ENCODE measurements at places on chromosomes 11 and 22.
A peak's percentile ranks its signal among the peaks of the same experiment; 100 is the strongest.

DNA sequence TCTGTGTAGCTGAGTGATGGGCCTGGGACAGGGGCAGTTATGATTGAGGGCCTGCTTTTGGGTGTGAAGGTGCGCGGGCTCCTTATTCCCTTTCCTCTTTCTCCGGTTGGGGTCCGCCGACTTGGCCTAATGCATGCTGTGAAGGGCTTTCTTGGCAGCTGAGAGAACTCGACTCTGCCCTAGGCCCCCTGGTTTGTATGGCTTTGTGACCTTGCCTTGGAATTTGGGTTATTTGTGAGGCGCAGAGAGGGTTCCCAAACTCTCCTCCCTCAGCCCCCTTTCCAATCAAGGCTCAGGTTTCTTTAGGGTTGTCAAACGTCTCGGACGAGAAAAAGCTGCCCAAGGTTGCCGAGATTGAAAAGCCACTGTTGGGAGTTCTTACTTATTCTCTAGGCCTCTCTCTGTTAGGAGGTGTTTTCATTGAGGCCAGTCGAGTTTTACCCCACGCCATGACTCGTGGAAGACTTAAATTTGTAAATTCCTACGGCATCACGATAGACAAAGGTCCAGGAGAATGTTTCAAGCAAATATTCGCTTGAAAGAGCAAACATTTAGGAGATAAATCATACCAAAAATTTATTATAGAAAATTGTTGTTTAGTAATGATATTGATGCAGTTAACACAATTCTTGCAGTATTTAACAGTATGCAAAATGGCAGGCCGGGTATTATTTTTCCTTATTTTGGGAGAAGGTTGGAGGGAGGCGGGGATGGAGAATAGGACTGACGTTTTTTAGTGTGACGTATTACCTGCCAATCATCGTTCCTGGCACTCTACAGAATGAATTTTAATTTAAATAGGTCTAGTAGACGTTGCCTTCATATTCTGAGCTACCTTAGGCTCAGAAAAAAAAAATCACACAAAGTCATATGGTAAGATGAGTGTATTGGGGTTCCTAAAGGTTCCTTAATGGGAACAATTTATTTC, 689 bp downstream of the PDHX start:
- no peak for DNase-seq

- DNase-seq = no peak
Measured at GRCh38 chr11:110801328-110801727, 89.1 kb upstream of the ARHGAP20 start.

- DNase-seq = no peak
Measured at GRCh38 chr22:47376322-47376700, 613.9 kb downstream of the TBC1D22A start.

- no peak for DNase-seq
Measured at GRCh38 chr11:107041088-107041444, 22.8 kb upstream of the GUCY1A2 start.

GRCh38 chr11:9977554-9977953, 313.7 kb downstream of the SWAP70 start:
- DNase-seq = no peak

DNA sequence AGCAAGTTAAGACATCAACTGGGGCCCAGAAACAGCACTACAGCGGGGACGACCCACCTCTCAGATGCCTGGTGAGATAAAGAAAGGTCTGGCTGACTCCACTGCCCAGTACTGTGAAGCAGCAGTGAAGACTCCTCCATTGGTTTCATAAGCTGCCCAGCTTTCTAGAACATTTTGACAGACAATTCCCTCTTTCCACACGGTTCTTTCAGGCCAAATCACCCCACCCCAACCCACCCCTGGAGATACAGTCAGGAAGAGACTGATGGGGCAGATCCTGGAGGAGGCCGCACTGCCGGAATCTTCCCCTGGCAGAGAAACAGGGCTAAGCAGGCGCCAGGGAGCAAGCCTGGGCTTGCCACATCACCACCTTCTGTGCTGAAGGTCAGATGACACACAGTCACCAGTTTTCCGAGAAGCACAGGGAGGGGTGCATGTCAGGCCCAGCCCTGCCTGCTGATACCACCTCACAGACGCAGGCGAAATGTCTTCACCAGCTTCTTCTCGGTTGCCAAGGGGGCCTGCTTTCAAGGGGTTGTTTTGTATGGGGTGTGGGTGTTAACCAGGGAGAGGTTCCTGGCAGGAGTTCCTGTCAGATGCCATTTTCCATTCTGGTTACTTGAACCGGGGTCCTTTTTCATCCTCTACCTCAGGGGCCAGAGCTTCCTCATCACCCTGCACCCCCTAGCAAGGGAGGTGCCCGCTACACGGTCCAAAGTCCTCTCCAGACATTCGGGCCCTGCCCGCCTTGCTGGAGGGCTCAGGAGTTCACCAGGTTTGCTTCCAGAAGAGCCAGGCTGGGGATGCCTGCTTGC, 1.4 kb upstream of the NEAT1 start:
- DNase-seq = peak; percentile 61

DNA sequence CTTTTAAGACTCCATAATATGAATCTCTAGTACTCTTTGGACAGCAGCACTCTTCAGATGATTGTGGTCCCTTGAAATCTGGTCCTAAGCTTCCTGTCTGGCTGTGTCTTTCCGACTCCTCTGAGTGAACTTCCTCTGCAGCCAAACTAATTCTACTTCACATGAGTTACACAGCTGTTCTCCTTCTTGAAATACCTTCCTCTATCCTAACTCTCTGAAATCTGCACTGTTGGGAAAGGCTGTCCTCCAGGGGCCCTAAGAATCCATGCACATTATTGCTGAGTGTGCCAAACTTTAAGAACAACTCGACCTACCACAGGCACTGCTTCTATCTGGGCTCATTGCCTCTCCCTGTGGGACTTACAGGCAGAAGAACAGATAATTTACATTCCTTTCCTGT, 217.3 kb upstream of the ARHGAP42 start:
- no peak for DNase-seq

DNA sequence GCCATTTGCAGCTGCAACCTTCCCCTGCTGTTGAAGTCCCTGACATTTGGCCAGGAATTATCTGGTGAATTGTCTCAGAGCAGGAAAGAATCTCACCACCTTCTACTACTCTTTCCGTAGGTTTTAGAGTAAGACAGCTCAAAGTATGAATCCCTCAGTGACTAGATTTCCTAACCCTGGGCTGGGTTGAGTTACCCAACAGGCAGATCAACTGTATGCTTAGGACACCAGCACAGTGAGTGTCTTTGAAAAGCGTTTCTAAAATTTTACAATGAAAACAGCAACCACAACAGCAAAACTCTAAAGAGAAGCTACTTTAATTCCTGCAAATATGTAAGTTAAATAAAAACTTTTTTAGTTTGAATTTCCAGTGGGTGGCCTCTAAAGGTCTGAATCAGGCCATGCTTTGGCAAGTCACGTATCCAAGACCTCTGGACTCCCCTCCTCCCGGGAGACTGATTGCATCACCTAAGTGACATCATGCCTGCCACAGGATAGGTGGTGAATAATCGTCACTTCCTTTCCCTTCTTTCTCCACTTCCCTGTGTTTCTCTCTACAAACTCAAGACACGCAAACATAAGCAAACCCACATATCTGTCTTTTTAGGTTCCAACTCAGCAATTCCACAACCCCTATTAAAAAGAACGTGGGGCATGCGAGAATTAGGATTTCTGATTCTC, 7.8 kb downstream of the OR8B12 start:
- no peak for DNase-seq

DNA sequence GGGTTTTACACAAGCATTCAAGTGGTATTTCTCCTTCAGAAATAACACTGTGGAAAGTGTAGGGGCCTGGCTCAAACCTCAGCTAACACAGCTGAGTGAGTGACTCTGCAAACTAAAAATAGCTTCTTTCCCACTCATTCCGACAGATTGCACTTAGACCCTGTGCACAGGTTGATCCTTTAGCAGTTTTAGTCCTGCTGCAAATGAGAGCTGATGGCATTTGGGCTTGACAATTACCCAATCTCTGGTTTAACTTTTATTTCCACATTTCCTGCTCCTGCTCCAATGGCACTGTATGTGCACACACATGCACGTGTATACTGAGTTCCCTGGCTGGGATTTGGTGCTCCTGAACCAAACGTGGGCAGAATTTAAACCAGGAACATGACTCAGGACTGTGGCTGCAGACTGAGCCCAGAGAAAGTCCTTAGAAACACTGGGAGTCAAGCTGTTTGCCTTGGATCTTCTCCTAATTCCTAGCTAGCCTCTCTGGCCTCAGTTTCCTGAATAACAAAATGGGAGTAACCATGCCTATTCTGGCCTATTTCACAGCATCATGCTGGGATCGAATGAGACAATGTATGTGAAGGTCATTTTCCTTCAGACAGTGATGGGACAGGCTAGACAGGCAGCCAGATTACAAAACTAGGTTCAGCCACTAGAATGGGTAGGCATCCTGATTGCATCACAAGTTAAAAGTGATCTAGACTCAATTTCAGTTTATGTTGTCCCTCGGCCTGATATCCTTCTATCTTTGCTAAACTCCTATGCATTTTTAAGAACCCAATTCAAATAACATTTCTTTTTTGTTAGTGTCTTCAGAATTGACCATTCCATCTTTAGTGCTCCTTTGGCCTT, 58.2 kb downstream of the SERGEF start:
- DNase-seq = no peak

- DNase-seq = no peak
Measured at GRCh38 chr11:45607995-45608394, 57.4 kb downstream of the CHST1 start.

DNA sequence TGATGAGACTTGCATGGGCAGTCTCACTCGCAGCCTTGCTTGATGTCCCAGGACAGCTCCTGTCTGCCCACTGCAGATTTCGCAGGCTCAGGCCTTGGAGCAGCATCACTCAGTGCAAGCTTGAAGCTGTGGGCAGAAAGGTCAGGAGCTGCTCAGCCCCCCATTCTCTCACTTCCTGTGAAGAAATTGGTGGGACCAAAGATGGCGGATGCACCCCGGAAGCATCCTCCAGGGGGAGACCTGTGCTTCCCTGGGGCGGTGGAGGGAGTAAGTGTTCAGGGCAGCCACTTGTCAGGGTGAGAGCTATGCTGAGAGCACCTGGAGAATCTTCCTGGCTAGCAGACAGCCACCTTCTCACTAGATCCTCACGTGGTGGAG, 11.3 kb downstream of the PLAAT2 start:
- no peak for DNase-seq

DNA sequence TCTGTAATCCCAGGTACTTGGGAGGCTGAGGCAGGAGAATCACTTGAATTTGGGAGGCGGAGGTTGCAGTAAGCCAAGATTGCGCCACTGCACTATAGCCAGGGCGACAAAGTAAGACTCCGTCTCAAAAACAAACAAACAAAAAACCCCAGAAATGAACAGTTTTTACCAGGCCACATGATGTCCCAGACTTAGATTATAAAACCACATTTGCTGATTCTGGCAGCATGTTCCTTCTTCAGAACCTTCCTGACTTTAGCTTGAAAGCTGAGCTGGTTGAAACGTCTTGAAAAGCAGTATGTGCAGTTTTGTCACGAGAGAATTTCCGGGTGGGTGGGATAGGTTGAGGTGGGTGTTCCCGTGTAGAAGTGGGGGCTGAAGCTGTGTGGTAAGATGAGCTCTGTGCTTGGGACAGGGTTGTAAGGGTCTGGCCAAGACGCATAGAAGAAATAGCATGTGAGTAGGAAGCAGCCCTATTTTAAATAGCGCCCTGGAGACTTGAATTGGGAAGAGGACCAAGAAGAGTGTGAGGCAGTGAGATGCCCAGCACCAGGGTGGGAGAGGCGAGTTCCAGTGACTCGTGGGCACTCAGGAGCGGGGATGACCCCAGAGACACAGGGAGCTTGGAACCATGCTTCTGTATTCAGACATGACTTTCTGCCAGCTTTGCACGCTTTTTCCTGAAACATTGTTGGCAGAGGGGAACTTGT, 7.6 kb downstream of the AP2A2 start:
- no peak for DNase-seq

GRCh38 chr11:35313760-35314153, 105.6 kb downstream of the SLC1A2 start:
- DNase-seq = no peak

GRCh38 chr11:101127699-101128570, 1.7 kb downstream of the PGR start:
- no peak for DNase-seq

- no peak for DNase-seq
Measured at GRCh38 chr11:111977146-111978027, 40.2 kb downstream of the DIXDC1 start.

GRCh38 chr11:2483426-2483825, 38.6 kb downstream of the KCNQ1 start:
- peak; percentile 79 for DNase-seq

DNA sequence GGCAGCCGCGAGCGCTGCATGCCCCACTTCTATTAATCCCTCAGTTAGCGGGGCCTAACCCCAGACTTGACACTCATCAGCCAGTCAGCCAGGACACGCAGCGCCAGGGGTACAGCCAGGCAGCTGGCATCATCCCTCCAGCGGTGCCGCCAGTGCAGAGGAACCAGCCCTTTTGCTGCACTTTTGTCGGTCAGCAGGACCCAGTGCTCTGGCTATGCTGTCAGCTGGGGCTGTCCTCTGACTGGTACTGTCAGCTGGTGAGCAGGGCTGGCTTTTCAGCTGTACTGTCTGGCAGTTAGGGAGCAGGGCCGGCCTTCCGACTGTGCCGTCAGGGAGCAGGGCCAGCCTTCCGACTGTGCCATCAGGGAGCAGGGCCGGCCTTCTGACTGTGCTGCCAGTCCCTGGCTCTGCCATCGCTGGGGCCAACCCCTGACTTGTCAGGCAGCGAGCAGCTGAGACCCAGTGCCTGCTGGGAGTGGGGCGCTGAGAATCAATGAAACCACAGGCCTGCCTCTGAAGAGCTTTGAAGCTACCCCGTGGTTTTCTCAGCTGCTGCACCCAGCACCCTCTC, 115.4 kb downstream of the KIAA1671 start:
- DNase-seq = no peak

DNA sequence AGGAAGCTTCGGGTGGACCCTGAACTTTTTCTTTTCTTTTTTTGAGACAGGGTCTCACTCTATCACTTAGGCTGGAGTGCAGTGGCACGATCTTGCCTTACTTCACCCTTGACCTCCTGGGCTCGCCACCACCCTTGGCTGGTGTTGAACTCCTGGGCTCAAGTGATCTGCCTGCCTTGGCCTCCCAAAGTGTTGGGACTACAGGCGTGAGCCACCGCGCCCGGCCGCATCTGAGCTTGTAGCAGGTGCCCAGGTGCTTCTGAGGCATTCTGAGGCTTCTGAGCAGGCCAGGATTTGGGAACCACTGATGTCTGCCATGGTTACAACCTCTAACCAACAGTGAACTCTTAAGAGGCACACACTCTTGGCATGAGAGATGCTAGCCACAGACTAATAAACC, 5.1 kb downstream of the USP35 start:
- no peak for DNase-seq

GRCh38 chr11:443542-444199, 1.9 kb upstream of the ANO9 start:
- no peak for DNase-seq

GRCh38 chr22:30922151-30922611, 46.4 kb downstream of the MORC2 start:
- no peak for DNase-seq
